Cortex of kidney (tissue), 1 donor: ENCODE measurements at places on chromosomes 7 and 10.

DNA sequence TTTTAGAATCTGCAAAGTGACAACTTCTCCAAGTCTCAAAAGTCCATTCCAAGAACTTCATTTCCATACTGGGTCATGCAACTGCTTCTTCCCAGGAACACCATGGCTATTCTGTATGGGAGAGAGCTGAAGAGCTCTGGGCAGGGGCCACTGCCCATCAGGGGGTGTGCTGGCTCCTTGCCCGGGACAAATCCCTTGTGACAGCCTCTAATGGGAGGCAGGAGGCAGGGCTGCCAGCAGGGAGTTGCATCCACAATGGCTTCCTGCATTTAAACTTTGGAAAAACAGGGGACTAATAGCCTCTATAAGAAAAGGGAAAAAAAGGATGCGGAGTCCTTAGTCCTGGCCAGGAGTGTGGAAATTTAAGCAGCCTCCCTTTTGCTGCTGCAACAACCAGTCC, 18.4 kb upstream of the FRMD4A start:
- no peak for DNase-seq

GRCh38 chr10:124944982-124945381, 3.1 kb downstream of the ZRANB1 start:
- no peak for DNase-seq

- DNase-seq, result no peak
These were observed 38.8 kb downstream of the RPS24 start for GRCh38 chr10:78072504-78072903.

DNA sequence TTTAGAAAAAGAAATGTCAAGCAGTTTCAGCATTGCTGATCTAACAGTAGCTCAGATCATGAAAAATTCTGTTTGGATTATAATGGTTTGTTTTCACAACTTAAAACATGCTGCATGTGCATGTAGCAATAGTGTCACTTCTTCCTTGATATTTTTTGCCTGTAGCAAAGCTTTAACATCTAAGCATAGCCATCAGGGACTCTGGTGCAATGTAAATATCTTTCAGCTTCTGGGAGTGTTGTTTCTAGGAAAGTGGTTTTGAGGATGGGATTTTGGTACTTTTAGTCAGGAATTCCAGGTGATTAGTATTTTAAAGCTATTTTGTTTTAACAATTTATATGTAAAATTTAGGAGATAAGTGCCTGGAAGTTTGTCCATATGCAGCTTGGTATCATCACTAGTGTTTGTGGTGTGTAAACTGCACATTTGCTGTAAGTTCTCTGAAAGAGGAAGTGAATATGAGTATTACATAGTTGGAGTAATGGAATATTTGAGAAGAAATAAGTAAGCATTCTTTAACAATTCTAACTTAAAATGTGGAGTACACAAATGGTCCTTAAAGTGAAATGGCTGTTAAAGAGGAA, 1.9 kb downstream of the RSBN1L start:
- DNase-seq, result no peak
